ENCODE measurements at places on chromosomes 3 and 15. TPM values are rescaled to one million over a fixed set of nuclear protein-coding genes. Genes with fewer than 3 reads are reported as not detected.

LRRC49 gene
- polyA plus RNA-seq: 15.4 TPM

CLRN1 gene
- polyA plus RNA-seq: not detected

ZNF710 gene
- polyA plus RNA-seq: 21.5 TPM

GRAMD2A gene
- polyA plus RNA-seq: 5.6 TPM

FMN1 gene
- polyA plus RNA-seq: 19.0 TPM

GHRL gene
- polyA plus RNA-seq: 3.0 TPM

GMNC gene
- 6.6 TPM for polyA plus RNA-seq

SHC4 gene
- 2.9 TPM for polyA plus RNA-seq

KLF13 gene
- 69.5 TPM for polyA plus RNA-seq

NR2F2 gene
- polyA plus RNA-seq: 379 TPM

NDUFB4 gene
- polyA plus RNA-seq: 183 TPM

PIF1 gene
- polyA plus RNA-seq: 18.9 TPM

RETNLB gene
- not detected for polyA plus RNA-seq

ABHD5 gene
- polyA plus RNA-seq: 22.3 TPM

RFTN1 gene
- 32.6 TPM for polyA plus RNA-seq

RHOA gene
- 514 TPM for polyA plus RNA-seq

ACAP2 gene
- 36.4 TPM for polyA plus RNA-seq

LAMB2 gene
- polyA plus RNA-seq: 447 TPM

CHRNA7 gene
- polyA plus RNA-seq: 9.8 TPM

CLDN16 gene
- 44.6 TPM for polyA plus RNA-seq

All from left renal pelvis (tissue), 4 donors.